ENCODE measurements at places on chromosomes 12 and 14.
A peak's percentile ranks its signal among the peaks of the same experiment; 100 is the strongest.

DNA sequence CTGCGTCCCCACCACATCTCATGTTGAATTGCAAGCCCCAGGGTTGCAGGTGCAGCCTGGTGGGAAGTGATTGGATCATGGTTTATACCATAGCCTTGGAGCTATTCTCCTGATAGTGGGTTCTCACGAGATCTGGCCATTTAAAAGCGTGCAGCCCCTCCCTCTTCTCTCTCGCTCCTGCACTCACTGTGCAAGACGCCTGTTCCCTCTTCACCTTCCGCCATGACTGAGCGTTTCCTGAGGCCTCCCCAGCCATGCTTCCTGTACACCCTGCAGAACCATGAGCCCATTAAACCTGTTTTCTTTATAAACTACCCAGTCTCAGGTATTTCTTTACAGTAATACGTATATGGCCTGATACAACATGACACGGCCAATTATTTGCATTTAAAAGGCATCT is 146.6 kb downstream of the RIMBP2 start:
- no peak for DNase-seq

GRCh38 chr14:75826599-75826998 is 155.2 kb downstream of the TGFB3 start:
- DNase-seq, result no peak

DNA sequence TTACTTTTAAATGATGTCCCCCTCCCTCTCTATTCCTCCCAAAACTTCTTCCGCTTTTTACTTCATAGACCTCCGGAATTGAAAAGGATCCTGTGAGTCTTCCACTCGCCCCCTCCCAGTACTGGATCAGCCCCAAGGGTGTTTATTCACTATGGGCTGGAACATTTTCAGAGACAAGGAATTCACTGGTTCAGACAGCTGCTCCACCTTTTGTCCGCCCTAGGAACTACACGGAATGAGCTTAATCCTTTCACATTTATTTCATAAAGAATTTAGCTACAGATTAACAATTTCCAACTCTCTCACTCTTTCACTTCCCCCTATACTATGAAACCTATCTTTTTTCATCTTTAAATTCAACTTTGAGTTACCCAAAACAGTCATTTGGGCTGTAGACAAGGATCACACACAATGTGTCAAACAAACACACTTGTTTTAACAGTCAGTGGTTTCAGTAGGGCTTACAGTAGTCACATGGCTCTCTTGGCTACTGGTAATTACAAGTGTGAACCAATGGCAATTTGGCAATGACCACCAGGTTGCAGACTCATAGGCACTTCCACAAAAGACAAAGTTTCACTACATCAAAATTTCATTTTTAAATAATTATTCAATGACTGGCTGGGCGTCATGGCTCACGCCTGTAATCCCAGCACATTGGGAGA is 20.6 kb downstream of the CNIH1 start:
- no peak for DNase-seq

DNA sequence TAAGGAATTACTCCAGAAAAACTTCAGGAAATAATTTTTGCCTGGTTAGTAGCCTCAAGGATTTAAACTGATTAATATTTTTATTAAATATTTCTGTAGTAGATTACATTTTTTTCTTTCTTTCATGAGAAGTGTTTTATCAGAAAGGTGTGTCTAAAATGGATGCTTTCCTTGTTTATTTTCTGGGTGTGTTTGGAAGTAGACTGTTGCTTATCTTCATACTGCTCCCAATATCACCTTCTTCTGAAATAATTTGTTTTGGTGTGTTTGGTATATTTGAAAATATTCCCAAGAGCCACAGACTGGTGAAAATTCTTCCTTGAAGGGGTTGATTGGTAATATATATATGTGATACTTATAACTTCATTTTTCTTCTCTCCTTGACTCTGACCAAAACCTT is 10.1 kb upstream of the REP15 start:
- no peak for DNase-seq

GRCh38 chr14:37142835-37143401 is 29.5 kb downstream of the SLC25A21 start:
- no peak for DNase-seq

- no peak for DNase-seq
Observed at GRCh38 chr12:75444429-75445136, 36.0 kb upstream of the GLIPR1 start.

- no peak for DNase-seq
Observed at GRCh38 chr12:46453428-46453827, 80.9 kb upstream of the SLC38A2 start.

DNA sequence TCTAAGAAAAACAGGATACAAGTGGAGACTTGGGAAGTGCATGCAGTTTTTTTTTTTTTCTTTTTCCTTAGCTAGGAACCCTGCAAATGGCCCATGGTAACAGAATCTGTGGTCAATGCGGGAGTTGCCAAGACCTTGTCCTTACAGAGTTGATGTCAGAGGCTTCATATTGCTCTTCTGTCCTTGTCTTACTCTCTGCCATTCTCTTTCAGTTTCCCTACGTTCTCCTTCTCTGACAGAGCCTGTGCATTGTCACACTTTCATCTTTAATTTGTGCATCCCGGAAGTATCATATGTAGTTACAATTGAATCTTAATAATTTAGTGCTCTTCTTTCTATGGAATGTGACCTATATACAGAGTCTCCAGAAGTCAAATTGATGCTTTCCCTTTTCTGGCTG is 986.9 kb downstream of the TMEM121 start:
- DNase-seq, result no peak

DNA sequence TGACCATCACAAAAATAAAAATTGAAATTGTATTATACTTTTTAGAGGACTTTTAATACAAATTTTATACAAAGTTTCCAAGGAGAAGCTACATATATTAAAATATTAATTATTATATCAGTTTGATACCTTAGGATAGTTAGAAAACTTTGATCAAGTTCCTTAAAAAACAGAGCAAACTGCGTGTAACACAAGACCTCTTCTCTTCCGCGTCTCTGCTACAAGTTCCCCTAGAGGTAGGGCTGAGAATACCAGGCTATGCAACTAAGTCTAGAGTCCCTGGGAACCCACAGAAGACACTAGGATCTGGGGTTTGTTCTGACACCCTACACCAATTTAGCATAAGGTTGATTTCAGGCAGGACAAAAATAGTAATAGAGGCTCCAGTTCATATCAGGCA is 319.0 kb downstream of the FOXG1 start:
- DNase-seq, result no peak

DNA sequence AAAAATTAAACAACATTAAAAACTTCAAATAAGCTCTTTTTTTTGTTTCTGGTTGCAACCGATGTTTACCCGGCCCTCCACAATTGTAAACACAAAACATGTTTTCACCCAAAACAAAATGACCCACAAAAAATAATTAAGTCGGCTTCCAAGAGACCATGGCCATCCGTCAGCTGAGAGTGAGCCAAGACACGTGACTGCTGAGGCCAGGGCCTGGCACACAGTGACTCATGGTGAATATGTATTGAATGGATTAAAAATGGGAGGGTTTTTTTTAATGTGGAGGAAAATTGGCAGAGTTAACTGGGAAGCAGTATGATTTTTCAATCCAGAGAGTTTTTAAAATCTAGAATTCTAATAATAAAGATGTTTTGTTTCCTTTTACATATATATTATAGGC is 13.8 kb upstream of the CPNE8 start:
- no peak for DNase-seq

- DNase-seq, result no peak
Observed at GRCh38 chr12:47995981-47996401, 8.3 kb downstream of the COL2A1 start.

GRCh38 chr12:71641390-71641789 is 22.3 kb downstream of the ZFC3H1 start:
- DNase-seq, result no peak

DNA sequence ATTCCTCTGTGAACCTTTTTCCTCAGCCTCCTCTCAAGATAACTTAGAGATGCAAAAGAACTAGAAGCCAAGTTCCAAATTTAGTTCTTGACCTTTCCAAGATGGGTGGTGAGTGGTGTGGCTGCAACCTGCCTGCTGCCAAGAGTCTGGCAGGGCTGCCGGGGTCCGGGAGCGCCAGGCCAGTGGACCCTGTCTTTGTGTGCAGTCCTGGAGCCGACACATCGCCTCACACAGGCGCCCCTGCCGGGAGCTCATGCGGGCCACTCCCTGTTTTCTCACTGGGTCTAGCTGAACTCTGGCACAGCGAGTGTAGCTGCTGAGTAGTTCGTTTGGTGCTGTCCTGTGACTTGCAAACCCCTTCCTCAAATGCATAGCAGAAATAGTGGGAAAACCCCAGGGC is 84.9 kb downstream of the CACNA1C start:
- no peak for DNase-seq

GRCh38 chr14:64504897-64505794 is 576 bp downstream of the ZBTB1 start:
- DNase-seq, result peak; percentile 81

DNA sequence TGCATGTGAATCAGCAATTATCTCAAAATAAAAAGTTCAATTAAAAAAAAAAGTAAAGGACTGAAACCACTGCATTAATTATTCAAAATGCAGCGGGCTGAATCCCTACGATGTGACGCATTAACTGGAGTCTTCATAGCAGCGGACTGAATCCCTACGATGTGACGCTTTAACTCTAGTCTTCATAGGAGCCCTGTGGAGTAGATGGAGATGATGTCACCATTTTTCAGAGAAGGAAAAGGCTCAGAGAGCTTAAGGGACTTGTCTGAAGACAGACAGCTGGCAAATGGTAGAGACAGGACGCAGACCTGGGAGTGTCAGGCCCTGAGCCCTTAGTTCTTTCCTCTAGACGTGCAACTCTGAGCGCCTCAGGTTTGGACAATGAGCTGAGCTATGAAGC is 168.0 kb upstream of the MYL2 start:
- no peak for DNase-seq

DNA sequence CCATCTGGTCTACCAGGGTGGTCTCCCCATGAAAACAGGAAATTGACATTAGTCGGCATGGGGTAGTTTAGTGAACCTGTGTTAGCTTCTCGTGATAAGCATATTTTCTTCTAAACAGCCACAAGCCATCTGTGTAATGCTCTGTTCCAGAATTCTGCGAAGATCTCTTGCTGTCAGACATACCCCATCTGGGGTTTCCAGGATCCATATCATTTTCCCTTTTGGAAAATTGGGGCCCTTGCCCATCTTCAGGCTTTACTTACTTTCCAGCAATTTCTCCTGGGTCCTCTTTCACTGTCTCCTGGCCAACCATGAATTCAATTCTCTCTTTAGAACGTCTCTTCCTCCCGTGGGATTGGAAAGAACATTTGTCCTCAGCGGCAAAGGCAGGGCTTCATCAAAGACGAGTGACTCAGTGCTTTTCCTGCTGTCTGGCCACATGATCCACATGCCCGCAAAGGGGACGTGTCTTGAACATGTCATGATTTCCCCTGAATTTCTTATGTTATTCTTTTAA is 21.4 kb upstream of the NCOR2 start:
- no peak for DNase-seq

GRCh38 chr12:47993491-47993890 is 10.8 kb downstream of the COL2A1 start:
- DNase-seq, result no peak

GRCh38 chr12:104729091-104729490 is 229.0 kb downstream of the SLC41A2 start:
- no peak for DNase-seq

DNA sequence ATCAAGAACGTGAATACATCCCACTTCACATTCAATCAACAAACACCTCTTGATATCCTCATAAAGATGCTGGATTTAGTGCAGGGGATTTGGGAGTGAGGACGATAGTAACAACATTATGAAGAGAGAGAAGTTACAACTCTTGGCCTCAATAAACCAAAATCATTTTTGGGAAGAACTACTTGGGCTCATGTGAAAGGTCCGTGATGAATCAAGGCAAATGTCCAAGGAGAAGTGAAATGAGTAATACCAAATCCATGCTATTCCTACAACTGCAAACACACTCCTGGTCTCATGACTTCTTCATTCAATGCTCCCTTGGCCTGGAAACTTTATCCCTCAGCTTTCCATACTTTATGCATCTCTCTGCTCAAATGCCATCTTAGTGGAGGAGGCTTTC is 162.0 kb upstream of the LMNTD1 start:
- DNase-seq, result no peak

- DNase-seq, result no peak
Observed at GRCh38 chr12:232731-233614, 19.0 kb upstream of the SLC6A12 start.

DNA sequence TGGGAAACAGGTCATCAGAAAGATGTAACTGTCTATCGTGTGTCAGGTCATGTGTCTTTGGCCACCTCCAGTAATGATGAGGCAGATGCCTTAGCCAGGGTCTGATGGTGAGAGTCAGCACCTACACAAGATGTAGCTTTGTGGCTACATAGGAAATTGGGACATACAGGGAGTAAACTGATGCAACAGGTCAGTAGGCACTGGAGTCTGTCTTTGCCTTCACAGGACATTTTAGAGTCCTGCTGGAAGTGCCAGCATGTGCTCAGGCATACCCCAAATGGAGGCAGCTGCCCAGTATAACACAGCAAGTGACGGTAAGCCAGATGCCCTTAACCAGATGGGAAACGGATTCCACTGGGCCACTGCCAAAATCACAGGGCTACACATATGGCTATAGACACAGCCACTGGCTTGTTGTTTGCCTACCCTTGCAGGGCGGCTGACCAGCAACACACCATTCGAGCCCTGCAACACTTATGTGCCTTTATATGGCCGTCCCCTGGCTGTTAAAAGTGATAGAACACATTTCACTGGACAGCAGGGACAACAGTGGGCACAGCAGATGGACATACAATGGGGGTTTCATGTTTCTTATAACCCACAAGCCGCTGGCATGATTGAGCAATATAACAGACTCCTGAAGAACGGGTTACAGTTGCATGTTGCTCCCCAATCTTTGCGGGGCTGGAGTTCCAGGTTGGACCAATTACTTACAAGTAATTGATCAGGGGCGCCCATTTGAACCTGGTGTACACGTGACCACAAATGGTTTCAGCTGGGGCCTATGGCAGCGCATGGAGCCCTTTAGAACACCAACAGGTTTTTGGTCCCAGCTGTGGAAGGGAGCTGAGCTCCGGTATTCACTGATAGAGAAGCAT is 12.9 kb upstream of the RNASE12 start:
- no peak for DNase-seq

DNA sequence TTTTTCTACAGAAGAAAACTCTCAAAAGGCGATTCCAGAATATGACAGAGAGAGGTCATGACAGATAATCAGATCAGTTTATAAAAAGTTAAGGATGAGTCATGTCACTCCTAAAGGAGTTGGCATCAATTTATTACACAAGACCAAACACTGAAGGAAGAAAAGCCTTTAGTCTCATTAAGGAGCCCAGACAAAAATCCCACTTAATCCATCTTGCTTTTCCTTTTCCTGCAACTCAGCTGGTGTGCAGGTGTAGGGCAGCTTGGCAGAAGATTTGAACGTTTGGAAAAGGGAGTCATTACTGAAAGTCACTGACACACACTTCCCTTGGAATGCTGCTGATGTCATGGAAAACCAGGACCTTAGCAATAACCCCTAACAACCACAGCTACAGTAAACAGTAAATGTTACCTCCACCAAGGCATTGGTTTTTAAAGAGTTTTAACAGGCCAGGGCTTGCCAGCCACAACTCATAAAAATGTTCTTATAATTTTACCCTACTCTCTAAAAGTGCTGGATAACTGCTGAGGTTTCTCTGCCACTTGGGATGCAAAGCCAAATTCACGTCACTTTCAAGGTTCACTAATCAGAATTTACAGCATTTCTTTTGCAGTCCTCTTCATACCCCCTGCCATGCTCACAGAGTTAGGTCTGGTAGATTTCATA is 320.6 kb downstream of the RAD51B start:
- DNase-seq, result no peak
